Right ventricle myocardium superior (tissue), 1 donor: ENCODE measurements at places on chromosomes 12 and 14.

DNA sequence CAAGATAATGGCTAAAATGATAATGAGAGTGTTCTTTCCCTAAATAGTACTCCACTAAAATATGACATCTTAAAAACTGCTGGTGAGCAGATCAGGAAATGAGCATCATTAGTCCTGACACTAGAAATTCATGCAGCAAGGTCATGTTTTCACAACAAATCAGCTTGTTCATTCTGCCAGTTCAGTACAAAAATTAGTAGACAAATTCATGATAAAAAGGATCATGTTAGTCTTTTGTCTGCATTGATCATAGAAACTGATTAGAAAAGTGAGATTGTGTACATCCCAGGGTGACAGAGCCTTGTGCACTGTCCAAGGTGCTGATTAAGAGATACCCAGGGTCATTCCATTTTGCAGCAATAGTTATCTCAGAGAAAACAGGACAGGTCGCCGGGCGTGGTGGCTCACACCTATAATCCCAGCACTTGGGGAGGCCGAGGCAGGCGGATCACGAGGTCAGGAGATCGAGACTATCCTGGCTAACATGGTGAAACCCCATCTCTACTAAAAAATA lies 163.6 kb downstream of the RIMBP2 start:
- no peak for DNase-seq

DNA sequence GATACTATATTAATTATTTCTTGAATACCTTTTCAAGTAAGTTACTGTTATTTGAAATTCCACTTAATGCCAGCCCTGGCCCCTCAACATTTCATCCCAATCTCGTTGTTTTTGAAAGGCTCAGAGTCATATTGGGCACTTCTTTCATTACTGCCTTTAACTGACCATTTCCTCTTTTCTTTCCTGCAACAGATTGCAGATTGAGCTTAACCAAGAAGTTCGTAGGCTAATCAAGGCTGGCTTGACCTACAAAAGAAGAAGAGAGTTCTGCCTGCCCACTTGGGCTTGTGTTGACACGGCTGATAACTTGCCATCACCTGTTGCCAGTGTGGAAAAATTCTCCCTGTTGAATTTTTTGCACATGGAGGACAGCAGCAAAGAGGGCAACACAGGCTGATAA lies 91.0 kb downstream of the FLRT2 start:
- no peak for DNase-seq

DNA sequence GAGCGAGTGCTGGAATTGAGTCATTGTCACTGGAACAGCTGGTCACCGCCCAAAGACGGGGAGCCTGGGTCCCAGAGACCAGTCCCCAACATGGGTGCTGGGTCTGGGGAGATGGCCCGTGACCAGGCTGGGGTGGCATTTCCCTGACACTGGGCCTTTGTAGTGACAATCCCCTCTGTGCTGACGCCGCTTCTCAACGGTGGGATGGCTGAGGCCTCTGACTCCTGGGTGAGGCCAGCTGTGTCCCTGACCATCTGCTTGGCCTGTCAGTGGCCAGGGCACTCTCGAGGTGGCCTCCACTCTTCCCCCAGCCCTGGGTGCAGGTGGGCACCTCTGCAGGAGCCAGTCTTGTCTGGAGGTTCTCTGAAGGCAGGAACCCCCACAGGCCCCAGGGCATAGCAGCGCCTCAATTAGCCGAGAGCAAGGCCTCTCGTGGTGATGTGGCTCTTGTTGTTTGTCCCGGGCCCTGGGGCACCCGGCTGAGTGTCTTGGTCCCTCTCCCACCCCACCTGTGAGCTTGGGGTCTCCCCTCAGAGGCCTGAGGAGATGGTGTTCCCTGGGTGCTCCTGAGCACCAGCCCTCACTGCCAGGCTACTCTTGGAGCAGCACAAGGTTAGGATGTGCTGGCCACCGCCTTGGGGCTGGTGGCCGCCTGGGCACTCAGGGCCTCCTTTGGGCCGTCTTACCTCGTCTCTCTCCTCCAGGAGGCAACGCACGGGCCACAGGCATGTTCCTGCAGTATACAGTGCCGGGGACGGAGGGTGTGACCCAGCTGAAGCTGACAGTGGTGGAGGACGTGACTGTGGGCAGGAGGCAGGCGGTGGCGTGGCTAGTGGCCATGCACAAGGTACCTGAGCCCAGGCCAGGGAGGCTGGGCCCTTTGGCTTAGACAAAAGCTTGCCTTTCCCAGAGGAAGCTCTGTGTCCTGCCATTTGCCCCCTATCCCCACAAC lies 16.6 kb downstream of the ZFYVE21 start:
- no peak for DNase-seq

DNA sequence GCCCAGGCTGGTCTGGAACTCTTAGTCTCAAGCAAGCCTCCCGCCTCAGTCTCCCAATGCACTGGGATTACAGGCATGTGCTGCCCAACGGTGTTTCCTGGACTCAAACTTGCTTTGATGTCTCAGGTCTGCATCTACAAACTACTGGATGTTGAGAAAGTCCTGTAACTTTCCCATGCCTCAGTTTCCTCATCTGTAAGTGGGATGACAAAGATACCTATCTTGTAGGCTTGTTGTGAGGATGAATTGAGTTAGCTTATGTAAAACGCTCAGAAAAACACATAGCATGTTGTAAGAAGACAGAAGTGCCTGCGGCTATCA lies 63.6 kb upstream of the NUDT4 start:
- no peak for DNase-seq

GRCh38 chr14:98501335-98501734 lies 770.7 kb downstream of the BCL11B start:
- no peak for DNase-seq

DNA sequence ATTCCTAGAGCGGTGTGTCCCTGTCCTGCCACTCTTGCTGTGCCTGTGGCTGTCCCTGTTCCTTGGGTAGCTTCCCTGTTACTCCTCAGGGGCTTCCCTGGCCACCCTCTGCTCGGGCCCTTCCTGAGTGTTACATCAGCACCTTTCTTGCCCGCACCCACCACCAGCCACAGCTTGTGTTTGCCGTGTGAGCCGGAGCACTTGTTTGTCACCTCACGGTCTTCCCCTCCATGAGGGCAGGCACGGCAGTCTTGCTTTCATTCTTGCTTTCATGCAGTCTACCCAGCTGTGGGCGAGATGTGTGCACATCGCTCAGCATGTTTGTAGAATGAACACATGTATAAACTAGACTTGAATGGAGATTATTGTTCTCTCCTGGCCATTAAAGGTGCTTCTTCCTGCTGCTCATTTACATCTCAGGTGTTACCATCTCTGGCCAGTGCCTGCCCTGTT lies 42.0 kb downstream of the TRAF3 start:
- DNase-seq, result no peak

DNA sequence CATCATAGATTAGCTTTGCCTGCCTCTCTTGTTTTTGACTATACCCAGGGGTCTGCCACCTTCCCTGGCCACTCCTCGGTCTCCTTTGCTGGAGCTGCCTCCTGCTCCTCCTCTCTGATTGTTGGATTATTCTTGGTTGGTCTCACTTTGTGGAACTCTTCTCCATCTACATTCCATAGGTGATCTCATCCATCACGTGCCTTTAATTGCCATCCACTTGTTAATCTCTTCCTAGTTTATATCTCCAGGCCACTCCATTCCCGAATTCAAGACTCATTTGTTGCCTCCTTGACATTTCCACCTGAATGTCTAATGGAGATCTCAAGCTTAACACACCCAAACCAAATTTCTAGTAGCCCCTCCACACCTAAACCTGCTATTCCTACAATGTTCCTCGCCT lies 5.4 kb downstream of the POLR3B start:
- no peak for DNase-seq
